ENCODE measurements at places on chromosomes 1 and 21.

DNA sequence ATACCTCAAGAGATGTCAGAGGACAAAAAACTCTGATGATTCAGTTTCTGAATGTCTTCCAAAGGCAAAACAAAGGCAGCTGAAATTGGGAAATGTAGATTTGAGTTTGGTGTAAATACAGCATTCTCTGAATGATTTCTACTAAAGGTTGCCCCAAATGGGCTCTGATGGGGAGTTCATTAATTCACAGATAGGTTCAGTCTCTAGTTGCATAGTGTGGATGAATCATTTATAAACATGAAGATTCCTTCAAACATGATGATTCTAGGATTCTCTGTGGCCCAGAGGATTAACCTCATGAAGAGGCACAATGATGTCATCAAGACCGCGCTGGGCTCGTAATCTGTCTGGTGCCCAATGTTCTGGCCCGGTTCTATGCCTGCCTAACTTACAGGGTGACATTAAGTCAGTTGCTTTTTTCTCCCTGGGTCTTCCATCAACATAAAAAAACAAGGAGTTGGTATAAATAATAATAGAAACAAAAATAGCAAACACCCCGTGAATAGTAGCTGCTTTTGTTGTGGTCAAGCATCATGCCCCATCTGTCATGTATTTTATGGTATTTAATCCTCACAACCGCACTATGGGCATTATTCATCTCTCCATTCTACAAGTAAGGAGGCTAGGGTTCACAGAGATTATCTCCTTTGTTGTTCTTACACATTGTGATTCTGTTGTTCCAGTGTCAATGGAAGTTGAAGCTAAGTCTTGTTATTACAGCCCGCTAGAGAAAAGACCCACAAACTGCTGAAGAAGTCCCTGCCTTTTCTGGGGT, 509.6 kb upstream of the USP24 start:
- no peak for DNase-seq

- DNase-seq = no peak
Observed at GRCh38 chr1:236370420-236370819, 23.7 kb upstream of the EDARADD start.

DNA sequence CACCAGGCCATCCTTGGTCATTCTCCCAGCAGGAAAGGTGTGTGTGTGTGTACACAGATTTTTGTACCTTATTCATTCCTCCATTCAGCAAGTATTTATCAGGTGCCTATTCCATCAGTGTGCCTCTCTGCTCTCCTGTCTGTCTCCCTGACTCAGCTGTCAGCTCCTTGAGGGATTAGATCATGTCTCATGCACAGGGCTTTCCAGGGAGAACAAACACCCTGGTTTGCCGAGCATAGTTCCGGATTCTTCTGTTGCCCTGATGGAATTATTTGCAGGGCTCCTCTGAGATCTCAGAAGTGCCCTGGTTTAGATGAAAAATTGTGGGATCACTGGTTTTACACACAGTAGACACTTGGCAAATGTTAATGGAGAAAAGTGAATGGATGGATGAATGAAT, 8.1 kb upstream of the SDHB start:
- DNase-seq = no peak

GRCh38 chr1:60895701-60896100, 186.7 kb upstream of the NFIA start:
- peak; percentile 50 for DNase-seq

DNA sequence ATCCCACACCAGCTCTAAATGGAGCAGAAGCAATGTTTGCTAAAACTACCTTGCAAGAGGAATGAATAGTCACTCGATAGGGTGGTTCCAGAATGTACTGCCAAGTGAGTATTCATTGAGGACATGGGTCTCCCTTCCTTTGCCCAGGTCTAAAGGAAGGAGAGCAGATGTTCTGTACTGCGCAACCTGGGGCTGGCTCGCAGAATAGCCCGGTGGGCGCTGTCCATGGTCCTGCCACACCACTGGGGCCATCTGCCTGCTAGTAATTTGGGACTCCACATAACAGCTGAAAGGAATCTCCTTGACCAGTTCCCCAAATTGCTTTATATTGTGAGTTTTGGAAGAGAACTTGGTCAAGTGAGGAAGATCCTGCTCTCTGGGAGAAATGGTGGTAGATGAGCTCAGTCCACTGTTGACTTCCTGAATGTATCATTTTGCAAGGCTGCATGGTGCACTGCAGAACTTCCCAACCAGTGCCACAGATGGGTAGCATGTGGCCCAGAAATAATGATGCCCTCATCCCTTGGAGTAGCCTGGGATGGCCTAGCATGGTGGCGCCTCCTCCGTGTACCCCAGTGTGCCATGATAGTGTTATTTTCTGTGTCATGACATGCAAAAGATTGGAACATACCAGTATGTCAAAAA, 5.7 kb downstream of the SLC6A17 start:
- no peak for DNase-seq

- no peak for DNase-seq
Observed at GRCh38 chr1:119797162-119797561, 14.1 kb downstream of the REG4 start.

- no peak for DNase-seq
Observed at GRCh38 chr1:116194568-116194967, 83.4 kb downstream of the MAB21L3 start.

DNA sequence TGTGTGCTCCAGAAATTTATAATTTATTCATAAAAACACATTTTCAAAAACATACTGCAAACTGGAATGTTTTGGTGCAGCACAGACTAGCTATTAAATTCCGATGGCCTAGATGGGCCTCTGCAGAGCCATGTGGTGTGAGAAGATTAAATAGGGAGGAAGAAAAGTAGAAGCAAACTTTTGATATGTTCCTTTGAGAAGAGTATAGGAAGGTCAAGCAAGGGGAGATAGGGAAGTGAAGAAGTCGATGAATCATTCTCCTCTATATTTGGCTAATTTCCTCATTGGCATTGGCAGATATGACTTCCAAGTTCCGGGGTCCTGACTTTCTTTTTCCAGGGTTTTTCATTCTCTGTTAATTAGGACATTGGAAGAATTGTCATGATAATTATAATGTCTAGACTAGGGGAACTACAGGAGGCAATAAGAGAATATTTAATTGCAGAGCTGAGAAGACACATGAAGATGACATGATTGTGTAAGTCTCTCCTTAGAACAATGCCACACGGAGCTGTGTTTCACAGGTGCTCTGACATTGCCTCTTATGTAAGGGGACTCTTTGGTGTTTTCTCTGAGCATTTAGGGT, 19.3 kb upstream of the ZNF326 start:
- DNase-seq = no peak

- DNase-seq = no peak
Observed at GRCh38 chr1:94049791-94050190, 71.2 kb downstream of the ABCA4 start.

GRCh38 chr1:47803815-47804501, 193.2 kb downstream of the TRABD2B start:
- no peak for DNase-seq

- peak; percentile 67 for DNase-seq
Observed at GRCh38 chr1:242185731-242186130, 186.8 kb upstream of the MAP1LC3C start.

GRCh38 chr1:23368562-23369334, 888 bp downstream of the ZNF436 start:
- peak; percentile 91 for DNase-seq

GRCh38 chr1:203306089-203306964, 1.0 kb downstream of the BTG2 start:
- DNase-seq = peak; percentile 93

GRCh38 chr1:236113324-236114032, 28.9 kb upstream of the GPR137B start:
- DNase-seq = no peak

DNA sequence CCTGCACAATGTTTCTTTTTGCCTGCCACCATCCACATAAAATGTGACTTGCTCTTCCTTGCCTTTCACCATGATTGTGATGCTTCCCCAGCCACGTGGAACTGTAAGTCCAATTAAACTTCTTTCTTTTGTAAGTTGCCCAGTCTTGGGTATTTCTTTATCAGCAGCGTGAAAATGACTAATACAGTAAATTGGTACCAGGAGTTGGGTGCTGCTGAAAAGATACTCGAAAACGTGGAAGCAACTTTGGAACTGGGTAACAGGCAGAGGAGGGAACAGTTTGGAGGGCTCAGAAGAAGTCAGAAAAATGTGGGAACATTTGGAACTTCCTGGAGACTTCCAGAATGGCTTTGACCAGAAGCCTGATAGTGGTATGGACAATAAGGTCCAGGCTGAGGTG, 425.3 kb downstream of the GPATCH2 start:
- no peak for DNase-seq

DNA sequence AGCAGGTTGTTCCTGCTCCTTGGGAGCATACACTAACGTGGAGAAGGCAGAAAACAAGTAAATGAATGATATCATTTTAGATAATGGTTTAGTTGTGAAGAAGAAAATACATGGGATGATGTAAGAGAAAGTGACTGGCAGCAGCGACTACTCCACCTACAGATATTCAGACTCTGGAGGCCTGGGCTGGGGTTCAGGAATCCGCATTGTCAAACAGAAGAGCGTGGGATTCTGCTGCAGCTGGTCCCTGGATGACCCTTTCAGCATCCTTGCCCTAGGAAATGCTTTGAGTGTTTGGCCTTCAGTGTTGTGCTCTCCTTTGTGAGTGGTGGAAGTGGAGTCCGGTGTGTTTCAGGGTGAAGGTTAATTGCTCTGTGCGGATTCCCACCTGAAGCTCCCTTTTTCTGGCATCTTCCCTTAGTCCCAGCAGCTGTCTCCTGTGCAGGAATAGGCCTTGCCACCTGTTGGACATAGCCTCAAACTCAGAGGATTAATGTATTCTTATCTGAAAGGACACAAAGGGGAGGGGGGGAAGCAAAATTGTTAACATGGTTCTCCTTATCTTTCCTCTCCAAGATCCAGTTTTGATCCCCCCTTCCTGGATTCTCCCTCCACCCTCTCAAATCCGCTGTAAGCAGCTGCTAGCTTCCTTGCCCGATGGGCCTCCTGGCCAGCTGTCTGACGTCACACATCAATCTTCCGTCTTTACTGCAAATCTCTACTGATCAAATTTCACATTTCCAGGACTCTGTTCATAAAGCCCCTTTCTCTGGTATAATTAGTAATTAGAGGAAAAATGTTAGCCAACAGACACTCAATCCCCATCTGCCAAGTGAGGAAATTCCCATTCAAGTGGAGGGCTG, 68.3 kb upstream of the SPAG17 start:
- peak; percentile 59 for DNase-seq
